Activated T-helper 9 cell treated with anti-CD3 and anti-CD28 coated beads, Interleukin-2, amount 50 U/mL, for 16 hours (primary cell): ENCODE measurements at places on chromosomes 5 and 9.

DNA sequence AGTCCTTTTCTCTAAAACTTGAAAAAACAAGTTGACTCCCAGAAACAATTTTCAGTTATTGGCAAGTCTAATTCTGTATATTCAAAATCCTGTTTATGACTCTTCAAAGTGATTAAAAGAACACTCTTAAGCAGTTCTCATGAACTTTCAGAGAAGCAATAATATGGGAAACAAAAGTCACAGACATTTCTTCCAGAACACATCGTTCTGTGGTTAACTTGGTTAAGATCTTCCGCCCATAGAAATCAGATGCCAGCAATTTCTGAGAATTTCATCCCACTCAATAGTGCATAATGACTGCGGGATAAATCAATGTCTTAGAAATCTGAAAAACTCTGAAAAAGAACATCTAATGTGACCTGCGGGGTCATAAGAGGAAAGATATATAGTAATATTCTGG is 300.5 kb downstream of the COX7C start:
- no peak for DNase-seq

DNA sequence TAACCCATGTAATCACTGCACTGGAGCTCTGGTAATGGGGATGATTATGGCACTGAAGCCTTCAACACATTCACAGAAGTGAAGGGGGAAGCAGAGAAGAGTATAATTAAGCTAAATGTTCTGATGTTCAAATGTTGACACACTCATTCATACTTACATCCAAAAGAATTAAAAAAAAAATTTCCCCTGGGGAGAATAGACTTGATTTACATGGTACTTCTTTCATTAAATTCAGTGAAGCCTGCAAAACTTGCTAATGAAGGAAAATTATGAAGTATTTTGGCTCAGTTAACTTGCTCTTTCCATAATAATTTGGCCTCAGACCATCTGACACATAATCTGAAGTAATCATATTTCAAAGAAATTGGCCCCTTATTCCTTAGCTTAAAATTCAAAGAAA is 428.8 kb downstream of the SH3GL2 start:
- no peak for DNase-seq

- no peak for DNase-seq
Observed at GRCh38 chr5:30574761-30575160, 618.7 kb upstream of the CDH6 start.

DNA sequence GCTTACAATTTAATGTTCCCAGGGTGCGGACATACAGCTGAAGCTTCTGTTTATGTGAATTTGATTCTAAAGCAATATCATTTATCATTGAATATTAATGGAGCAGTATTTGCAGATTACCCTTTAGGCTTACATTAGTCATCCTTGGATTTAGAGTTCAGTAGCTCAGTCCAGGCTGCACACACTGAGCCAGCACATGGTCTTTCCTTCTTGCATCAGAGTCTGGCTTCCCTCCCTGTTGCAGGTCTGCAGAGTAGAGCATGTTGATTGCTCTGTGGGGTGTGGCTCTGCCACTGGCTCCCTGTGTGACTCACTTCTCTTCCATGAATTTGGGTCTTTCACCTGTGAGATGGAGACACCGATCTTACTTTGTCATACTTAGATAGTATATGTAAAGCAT is 36.8 kb downstream of the NSG2 start:
- DNase-seq = no peak

DNA sequence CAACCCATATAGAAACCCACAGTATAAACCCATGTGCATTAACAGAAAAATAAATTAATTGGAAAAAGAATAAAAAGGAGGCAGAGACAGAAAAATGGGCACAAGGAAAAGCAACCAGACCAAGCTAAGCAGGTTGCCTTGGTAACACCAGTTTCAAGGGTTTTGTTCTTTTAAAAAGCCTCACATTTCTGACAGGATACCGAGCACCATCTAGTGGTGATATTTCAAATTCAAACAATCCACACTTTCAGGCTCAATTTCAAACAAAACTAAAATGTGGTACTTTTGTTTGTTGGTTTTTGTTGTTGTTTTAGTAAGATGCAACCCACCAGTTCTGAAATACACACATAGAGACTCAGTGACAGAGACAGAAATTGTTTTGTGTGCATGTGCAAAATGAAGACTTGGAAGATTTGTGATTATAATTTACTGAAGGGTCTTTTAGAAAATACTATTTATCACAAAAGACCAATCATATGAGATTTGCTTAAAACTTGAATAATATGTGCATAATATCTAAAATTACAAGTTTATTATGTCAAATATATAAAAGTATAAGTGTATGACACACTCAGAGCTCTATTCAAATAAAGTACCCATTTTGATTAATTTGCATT is 318.2 kb downstream of the SLCO4C1 start:
- DNase-seq = no peak

DNA sequence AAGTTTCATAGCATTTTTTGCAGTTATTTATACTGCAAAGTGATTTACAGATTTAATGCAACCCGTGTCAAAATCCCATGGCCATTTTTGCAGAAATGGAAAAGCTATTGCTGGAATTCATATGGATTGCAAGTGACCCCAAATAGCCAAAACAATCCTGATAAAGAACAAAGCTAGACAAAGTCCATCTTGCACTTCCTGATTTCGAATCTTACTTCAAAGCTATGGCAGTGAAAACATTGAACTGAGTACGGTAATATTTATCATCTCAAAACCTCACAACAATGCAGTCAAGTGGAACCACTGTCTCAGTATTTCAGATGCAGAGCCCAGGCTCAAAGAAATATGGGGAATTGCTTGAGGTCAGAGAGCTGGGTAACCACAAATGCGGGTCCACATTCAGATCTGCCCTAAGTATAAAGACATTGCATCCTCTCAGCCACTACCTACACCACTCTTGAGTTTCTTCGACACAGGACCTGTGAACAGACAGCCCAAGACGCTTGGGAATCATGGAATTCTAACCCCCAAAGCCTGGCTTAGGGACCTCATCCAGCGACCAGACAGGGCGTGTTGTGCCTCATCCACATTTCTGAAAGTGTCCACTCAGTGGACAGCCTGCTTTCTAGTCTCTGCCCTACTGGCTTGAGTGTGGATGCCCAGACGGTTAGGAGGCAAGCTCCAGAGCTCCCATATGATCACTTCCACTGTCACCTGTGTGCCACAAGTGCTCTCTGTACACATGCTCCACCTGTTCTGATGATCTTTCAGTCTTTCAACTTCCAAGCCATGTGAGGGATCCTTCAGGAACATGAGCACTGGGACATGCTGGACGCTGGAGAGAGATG is 39.3 kb upstream of the KCNIP1 start:
- no peak for DNase-seq

DNA sequence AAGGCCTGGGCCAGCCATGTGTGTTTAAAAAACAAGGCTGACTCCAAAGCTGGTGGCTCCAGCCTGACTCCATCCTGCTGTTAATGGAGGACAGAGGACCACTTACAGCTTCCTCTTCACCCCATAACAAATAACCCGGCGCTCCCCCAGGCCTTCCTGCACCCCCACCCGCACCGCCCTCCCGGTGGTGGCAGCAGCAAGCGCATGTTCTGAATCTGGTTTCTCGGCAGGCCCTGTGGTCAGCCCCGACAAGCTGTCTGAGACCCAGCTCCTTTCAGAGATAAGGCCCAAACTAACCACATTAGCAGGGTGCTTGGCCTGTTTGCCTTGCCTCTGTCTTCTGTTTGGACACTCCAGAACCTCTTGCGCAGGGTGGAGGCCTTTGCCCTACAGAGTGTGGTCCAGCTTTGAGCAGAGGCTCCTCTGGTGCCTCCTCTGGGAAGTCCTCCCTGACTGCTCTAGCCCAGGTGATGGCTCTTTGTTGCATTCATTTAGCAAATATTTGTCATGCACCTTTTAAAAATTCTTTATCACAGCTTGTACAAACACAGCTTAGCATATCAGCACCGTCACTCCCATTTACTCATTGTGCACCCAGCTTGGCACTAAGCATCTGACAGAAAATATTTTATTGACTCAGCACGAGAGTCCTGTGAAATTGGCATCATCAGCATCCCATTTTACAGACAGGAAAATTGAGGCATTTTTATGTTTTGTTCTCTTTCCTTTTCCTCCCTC is 78.4 kb downstream of the NDFIP1 start:
- DNase-seq = no peak

DNA sequence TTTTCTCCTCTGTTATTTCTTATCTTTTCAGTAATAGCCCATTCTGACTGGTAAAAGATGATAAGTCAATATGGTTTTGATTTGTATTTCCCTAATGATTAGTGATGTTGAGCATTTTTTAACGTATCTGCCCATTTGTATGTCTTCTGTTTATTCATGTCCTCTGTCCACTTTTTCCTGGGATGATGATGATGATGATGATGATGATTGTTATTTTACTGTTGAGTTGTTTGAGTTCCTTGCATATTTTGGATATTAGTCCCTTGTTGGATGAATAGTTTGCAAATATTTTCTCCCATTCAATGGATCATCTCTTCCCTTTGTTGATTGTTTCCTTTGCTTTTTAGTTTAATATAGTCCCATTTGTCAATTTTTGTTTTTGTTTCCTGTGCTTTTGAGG is 27.0 kb downstream of the UTP15 start:
- no peak for DNase-seq

GRCh38 chr9:27347889-27348288 is 50.9 kb upstream of the EQTN start:
- DNase-seq = no peak

DNA sequence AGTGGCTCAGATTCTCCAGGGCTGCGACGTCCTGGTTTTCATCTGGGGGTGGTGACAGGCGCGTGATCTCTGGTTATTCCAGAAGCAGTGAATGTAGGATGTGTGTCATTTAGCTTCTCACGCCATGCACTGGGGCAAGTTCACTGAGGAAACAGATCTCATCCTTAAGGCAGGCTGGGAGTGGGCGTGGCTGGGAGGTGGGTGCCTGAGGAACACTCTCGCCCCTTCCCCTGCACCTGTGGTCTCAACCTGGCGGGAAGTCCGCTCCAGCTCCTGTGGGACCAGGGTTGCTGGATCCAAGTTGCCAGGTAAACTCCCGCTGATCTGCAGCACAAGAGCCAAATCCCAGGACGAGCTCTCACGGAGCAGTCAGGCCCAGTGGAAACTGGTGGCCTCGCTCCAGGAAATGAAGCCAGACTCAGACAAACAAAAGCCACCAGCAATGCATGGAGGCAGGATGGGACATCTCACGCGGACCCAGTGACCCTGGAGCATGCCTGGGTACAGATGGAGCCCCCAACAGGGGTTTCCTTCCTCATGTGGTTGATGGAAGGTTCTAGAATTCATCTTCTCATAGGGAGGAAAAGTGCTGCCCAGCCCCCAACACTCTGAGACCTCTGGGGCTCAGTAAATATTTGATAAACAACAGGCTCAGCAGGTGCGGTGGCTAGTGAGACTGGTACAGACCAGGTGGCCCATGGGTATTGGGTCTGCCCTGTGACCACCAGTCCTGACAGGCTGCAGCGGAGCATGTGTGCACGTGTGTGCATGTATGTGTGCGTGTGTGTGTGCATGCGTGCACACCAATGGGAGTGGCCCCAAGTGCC is 16.3 kb upstream of the SLC12A7 start:
- DNase-seq = no peak

- no peak for DNase-seq
Observed at GRCh38 chr5:37121465-37121864, 127.7 kb downstream of the CPLANE1 start.

DNA sequence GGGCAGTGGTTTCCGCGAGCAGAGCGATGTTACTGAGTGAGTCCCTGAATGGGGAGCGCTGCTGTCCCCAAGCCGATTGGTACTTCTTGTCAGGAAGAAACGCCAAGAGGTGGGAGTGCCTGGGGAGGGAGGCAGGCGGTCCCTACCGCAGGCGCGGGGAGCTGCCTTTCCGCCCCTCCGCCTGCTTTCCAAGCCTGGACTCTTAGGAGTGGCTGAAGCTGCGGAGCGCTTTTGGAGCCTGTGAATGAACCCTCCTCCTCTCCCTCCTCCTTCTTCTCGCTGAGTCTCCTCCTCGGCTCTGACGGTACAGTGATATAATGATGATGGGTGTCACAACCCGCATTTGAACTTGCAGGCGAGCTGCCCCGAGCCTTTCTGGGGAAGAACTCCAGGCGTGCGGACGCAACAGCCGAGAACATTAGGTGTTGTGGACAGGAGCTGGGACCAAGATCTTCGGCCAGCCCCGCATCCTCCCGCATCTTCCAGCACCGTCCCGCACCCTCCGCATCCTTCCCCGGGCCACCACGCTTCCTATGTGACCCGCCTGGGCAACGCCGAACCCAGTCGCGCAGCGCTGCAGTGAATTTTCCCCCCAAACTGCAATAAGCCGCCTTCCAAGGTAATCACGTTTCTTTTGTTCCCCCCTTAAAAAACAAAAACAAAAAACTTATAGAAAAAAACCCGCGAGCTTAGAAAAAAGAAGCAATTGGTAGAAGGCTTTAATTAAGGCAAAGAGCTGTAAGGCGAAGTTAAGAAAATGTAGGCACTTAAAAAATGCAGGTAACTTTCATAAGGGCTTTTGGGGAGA is at the start of gene VCAN:
TSS of gene VCAN (plus strand) at position 340 of the 808 bp plus-strand sequence. CDS start 11,775 bp downstream, outside the sequence.
- no peak for DNase-seq

DNA sequence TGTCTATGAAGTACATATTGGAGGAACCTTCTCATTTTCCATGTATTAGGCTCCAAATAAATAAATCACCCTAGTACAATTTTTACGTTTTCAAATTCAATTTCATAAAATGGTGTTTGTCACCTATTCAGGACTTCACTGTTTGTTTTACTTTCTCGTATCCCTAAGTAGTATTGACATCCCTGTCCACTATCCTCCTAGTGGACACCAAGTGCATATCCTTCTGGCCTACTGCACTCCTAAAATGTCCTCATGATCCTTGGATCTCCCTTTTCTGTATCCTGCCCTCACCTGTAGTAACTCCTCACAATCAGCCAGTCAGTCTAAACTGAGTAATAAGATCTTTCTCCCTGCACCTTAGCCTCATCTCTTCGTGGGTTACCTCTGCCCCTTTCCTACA is 539.9 kb downstream of the DMRTA1 start:
- no peak for DNase-seq

DNA sequence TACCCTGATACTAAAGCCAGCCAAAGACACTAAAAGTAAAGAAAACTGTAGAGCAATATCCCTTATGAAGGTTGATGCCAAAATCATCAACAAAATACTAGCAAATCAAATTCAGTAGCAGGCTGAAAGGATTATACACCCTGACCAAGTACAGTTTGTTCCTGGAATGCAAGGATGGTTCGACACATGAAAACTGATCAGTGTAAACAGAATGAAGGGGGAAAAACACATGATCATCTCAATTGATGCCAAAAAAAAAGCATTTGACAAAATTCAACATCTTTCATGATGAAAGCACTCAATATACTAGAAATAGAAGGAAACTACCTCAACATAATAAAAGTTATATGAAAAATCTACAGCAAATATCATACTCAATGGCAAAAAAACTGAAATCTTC is 43.5 kb upstream of the LRRC14B start:
- DNase-seq = no peak
